T-helper 2 cell treated with Interferon-gamma antibody and Interleukin-4, amounts not matched to agents 5 μg/mL and 100 μg/mL, for 36 hours (primary cell): ENCODE measurements at places on chromosomes 12 and 14.

DNA sequence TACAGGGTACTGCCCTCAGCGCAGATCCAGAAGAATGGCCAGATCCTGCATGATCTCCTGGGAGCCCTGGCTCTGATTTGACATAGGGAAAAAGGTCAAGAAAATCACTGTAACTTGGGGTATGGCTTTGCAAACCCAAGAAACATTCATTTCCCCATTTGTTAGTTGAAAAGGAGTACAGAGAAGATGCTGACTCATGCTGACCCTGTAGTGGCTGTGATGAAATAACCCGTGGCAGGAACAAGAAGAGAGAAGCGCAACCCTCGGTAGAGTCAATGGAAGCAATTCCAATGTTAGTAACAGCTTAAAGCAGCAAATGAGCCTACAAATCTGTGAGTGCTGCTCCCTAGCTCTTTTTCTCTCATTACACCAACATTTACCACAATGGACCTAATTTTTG, 281.6 kb upstream of the NPAS3 start:
- DNase-seq = no peak

DNA sequence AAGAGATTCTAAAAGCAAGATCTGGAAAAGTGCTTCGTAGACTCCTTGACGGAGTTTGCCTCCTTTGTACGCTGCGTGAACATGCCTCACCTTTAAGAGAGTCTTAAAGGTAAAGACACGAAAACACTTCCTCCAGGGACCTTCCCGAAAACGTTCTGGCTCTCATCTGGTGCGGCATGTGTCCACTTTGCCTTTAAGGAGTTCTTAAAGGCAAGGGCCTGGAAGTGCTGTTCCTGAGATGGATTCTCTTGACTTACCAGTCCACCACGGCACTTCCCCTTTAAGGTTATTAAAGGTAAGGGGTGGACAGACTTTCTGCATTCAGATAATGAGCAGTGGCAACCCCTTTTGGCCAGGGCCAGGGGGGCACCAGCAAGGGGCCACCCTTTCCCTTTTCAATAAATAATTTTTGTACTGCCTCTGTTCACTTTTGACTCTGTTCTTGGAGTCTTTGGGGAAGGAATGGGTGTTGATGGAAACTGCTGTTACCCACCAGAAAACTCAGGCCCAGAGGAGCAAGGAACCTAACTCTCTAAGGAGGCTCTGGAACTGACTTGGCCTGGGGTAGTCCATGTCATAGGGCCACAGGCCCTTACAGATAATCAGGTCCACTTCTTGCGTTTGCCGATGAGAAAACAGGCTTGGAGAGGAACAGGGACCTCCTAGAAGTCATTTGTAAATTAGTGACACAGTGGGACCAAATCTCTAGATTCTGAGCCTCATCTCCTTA, 4.4 kb downstream of the REM2 start:
- peak; percentile 23 for DNase-seq

- no peak for DNase-seq
These were observed 86.6 kb downstream of the PHLDA1 start for GRCh38 chr12:75944905-75945432.

GRCh38 chr14:62126879-62127478, 364.8 kb downstream of the SNAPC1 start:
- no peak for DNase-seq

DNA sequence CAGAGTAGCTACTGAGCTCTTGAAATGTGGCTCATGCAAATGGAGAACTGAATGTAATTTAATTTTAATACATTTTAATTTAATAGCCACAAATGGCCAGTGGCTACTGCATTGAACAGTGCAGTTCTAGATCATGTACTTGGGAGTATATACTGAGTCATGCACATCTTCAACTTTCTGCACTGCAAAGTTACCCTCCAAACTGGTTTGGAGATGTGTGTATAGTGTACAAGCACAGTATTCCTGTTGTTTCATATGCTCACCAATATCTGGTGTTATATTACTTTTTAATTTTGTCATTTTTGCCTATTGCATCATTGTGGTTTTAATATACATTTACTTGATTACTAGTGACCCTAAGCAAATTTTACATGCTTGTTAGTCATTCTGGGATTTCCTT, 372.8 kb downstream of the NELL2 start:
- DNase-seq = no peak

GRCh38 chr14:77682158-77682553, 25.7 kb downstream of the ALKBH1 start:
- DNase-seq = no peak

DNA sequence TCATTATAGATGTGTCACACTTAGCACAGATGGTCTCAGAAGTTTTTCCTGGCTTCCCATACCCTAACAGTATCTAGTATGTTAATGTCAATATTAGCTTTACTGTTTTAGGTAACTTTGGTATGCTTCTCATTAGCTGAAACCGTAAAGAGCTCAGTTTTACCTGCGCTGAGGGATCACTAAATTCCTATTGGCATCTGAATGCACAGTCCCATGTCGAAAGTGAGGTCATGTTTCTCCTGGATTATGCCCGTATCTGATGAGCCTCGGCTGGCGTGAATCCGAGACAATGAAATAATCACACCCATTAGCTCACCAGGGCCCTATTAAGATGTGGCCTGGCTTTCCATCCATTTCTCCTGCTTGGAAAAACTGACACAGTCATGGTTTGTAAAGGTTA, 418.2 kb downstream of the ZFP36L1 start:
- DNase-seq = no peak

DNA sequence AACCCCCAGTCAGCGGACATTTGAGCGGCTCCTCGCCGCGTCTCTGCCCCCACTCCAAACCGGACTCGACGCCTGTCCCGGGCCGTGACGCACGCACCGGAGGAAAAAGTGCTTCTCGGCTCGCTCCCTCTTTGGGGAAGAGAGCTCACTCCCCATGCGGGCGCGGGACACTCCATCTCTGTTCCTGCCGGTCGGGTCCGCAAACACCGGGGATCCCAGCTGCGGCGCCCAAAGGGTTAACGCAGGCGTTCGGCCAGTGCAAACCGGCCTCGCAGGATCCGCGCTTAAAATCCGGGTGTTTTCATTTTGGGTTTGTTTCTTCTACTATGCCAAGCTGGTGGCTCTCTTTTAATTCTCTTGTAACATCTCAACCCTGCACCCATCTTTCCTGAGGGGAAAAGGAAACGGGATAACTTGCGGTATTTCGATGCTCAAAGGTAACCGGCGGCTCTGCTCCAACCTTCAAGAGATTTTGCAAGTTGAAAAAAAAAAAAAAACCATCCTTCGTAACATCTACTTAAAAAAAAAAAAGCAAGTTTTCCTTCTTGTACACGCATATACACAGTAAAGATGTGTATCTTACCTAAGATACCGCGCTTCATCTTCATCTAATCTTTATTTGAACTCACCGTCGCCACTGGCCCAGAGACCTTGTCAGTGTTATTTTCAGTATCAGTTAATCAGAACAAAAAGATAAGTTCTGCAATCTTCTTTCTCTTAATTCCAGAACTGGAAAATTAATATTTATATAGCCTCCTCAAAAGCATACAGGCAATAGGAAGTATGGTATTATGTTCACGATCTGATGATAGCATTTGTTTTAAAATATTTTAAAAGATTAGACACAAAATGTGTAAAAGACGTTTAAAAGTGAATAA, 1.6 kb upstream of the ATP2B1 start:
- DNase-seq = no peak

DNA sequence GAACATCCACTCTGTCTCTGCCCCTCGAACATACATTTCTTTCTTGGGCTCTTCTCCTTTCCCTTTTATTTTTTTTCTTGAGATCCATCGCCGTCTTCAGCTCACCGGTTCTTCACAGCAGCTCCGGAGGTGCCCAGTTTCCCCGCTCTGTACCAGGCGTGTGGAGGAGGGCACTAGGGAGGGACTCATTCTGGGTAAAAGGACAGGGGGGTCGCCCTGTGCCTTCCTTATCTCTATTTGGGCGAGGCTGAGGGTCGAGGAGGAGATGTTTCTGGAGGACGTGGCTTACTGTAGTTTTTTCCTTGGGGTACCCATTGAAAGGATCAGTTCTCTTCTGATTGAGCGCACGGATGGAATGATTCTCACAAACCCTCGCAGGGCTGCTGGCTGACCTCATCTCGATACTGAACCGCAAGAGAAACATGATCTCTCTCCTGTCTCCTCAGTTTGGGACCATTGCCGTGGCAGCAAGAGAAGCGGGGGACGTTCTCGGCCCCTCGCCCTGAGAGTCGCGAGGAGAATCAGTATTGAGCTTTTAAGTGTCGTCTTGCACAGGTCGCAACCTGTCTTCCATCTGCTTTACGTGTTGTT, 386 bp downstream of the LIN52 start:
- peak; percentile 53 for DNase-seq

- no peak for DNase-seq
These were observed 19.1 kb upstream of the ACVR1B start for GRCh38 chr12:51932218-51933076.

GRCh38 chr14:96408608-96409007, 16.7 kb downstream of the AK7 start:
- DNase-seq = no peak

GRCh38 chr12:115383668-115384067, 699.7 kb upstream of the TBX3 start:
- no peak for DNase-seq

- DNase-seq = peak; percentile 65
These were observed 50.0 kb downstream of the KDM2B start for GRCh38 chr12:121530600-121531355.

- no peak for DNase-seq
These were observed 449.9 kb upstream of the FLRT2 start for GRCh38 chr14:85079842-85080730.

DNA sequence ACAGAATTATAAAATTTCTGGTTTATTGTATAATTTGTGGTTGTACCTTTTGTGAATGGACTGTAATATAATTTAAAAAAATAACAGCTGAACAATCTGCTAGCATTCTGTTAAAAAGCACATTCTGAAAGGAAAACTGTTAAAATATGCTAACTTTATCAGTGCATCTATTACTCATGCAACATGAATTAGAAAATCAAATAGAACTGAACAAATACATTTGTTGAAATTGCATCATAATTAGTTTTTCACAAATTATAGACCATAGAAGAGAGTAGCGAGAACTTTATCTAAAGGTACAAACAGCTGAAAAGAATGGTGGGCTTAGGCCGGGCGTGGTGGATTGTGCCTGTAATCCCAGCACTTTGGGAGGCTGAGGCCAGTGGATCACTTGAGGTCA, 33.0 kb downstream of the PTPN21 start:
- DNase-seq = no peak

GRCh38 chr12:131167334-131167733, 213.6 kb downstream of the ADGRD1 start:
- DNase-seq = no peak

DNA sequence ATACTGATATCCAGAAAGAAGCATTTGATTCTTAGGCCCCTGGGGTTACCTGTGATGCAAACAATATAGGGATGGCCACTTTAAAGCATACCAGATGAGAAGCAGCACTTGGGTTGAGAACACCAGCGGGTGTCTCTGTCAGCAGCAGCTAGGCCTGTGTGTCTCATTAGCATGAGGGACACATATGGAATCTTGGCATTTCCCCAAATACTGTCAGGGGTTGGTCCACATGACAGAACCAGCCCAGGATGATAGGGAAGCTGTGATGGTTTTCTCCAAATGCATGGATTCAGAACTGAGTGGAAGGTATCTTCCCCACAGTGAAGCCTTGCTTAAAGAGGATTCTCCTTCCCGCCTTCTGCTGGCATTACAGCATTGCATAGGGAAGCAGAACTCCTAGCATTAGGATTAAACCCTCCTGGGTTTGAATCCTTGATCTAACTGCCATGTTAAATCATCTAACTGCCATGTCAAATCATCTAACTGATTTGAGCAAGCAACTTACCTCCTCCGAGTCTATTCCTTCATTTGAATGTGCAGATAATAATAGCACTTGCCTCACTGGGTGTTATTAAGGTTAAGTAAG, 111.5 kb upstream of the WSCD2 start:
- no peak for DNase-seq

GRCh38 chr14:51938137-51938536, 51.2 kb upstream of the RTRAF start:
- no peak for DNase-seq

GRCh38 chr12:442235-442884, 17.4 kb upstream of the B4GALNT3 start:
- no peak for DNase-seq

- no peak for DNase-seq
These were observed 14.3 kb downstream of the JDP2 start for GRCh38 chr14:75442166-75442565.

DNA sequence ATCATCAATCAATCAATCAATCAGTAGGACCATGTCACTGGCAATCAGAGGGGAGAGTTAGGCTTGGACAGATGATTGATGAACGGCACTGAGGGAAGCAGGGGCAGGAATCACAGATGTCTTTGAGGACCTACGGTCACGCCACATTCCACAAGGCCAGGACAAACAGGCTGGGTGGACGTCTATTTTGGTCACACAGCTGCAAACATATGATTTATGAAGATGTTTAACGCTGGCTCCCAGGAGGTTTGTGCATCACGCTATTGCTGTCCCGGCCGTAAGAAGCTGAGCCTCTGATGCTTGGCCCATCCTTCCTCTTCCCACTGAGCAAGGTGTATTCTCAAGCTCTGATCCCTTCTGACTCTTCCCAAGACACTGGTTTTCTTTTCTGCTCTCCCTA, 160.8 kb downstream of the FOXN3 start:
- no peak for DNase-seq

GRCh38 chr12:120462099-120462640, 7.4 kb downstream of the SRSF9 start:
- no peak for DNase-seq

DNA sequence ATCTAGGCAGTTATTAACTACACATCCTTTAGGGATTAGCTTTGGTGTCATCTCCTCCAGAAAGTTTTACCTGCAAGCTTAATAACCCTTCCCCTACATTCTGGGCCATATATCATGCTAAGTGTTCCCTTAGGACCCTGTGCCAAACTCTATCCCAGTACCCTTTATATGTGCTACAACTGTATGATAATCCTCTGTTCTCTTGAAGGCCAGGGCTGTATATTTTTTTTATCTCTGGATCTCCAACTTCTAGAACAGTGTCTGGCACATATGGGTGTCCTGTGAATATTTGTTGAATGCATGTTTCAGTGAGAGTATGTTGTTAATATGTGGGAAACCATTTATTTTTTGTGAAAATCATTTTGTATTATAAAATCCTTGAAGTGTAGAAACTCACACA, 106.7 kb downstream of the PPM1A start:
- DNase-seq = no peak

- DNase-seq = no peak
These were observed at the start of gene FITM1 for GRCh38 chr14:24130380-24130716. Gene FITM1 (plus strand): TSS chr14:24130659. CDS start chr14:24131564, 905 bp downstream.

- no peak for DNase-seq
These were observed 390.7 kb downstream of the APAF1 start for GRCh38 chr12:99035803-99036202.

- DNase-seq = no peak
These were observed 117.1 kb upstream of the FRMD6 start for GRCh38 chr14:51534610-51535011.

DNA sequence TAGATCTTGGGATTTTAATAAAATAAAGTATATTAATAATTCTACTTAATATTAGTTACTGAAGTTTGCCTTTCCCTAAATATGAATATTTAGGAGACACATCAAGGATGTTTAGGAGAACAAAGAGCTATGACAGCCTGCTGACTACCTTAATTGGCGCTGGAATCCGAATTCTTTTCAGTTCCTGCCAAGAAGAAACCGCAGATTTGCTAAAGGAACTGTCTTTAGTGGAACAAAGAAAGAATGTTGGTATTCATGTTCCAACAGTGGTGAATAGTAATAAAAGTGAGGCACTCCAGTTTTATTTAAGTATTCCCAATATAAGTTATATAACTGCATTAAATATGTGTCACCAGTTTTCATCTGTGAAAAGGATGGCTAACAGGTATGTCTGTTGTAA, 54.5 kb downstream of the MIS18BP1 start:
- DNase-seq = no peak

GRCh38 chr12:82963956-82964355, 277.2 kb downstream of the TMTC2 start:
- DNase-seq = no peak
